Suppressor macrophage (primary cell): ENCODE measurements at places on chromosomes 16 and 17.

- DNase-seq: peak; percentile 70
Observed at GRCh38 chr16:14399378-14400284, 230.4 kb downstream of the PARN start.

GRCh38 chr17:36817483-36818048, 119.7 kb upstream of the LHX1 start:
- no peak for DNase-seq

DNA sequence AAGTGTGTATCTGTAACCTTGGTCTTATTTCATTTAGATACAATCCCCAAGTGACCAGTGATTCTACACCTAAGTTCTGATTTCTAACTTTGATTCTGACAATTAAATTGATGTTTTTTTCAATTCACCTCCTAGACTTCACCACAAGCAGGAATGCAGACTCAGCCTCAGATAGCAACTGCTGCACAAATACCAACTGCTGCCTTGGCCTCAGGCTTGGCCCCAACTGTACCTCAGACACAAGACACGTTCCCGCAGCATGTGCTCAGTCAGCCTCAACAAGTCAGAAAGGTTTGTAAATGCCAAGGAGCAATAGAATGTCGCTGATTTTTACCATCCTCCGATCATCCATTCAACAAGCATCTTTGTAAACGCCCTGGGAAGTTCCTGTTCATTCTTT, 177.7 kb downstream of the MRTFB start:
- DNase-seq: no peak

- DNase-seq: peak; percentile 8
Observed at GRCh38 chr17:72409405-72410002, 288.7 kb downstream of the SOX9 start.

- DNase-seq: no peak
Observed at GRCh38 chr17:74125156-74125555, 78.3 kb upstream of the RPL38 start.

DNA sequence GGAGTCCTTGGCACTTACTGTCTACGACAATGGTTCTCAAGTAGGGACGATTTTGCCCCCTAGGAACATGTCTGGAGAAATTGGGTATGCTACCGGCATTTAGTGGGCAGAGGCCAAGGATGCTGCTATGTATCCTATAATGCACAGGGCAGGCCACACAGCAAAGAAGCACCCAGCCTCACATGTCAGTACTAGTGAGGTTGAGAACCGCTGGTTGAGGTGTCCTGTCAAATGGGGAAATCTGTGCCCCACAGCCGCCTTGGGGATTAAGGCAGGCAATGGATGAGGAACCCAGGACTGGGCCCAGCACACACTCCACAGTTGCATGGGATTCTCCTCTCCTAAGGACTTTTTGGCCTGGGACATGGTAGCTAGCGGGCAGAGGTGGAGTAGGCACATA, 86.7 kb upstream of the TOB1 start:
- DNase-seq: peak; percentile 34

- peak; percentile 91 for DNase-seq
Observed at GRCh38 chr17:42023524-42024349, 3.8 kb downstream of the NKIRAS2 start.

DNA sequence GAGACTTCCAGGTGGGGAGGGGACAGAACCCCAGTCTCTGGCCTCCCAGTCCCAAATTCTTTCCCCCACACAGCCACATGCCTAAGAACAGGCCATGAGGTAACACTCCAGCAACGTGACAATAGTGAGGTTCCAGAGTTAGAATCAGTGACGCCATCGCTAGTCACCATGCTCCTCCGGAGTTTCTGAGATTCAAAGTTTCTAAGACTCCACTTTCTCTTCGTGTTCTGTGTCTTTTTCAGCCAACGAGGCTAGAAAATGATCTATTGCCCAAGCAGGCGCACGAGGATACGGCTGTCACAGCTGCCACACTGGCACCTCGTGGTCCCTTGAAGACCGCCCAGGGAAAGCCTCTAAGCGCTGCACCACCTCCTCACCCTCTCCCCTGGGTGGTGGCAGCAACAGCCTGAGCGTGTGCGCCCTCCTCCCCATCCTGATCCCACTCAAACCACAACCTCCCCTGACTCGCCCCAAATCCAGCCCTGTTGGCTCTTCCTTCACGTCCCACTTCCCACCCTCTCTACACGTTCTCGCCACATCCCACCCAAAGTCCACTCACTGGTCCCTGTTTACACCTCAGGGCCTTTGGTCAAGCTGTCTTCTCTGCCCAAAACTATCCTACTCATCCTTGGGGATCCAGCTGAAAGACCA, 1.0 kb downstream of the MCRIP1 start:
- peak; percentile 94 for DNase-seq

DNA sequence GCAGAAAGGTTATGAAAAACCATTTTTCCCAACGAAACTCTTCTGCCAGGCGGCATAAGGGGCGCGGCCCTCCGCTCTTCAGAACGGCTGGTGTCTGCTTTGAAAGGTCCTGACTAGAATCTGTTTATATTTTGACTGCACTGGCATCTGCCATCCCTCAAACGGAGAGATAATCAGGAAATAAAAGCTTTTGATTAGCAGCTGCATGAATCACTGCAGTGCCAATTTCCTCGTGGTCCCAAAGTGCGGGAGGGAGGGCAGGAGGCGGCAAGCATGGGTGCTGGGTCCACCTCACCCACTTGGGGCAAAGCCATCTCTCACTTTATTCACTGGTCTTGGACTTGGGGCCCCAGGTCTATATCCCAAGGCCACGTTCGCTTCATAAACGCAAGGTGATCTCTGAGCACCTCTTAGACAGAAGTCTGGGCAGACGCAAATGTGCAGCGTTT, 49.7 kb downstream of the TBC1D16 start:
- no peak for DNase-seq

GRCh38 chr16:59181821-59182420, 447.8 kb upstream of the GOT2 start:
- no peak for DNase-seq

DNA sequence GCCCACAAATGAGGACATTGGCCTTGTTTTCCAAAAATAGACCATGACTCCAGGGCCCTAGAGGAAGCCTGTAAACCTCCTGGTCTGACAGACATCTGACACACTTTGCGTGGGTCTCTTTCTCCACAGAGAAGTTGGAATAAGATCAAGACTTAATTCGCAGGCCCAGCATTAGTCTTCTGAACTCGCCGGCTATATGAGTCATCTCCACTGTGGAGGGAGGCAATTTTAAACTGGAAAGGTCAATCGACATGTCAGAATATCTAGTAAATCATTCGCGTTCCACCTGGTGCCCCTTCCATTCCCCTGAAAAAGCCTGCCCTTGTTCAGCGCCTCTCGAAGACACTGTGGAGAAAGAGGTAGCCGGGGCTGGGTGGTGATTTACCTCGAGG, 140.1 kb downstream of the CLEC16A start:
- peak; percentile 73 for DNase-seq

DNA sequence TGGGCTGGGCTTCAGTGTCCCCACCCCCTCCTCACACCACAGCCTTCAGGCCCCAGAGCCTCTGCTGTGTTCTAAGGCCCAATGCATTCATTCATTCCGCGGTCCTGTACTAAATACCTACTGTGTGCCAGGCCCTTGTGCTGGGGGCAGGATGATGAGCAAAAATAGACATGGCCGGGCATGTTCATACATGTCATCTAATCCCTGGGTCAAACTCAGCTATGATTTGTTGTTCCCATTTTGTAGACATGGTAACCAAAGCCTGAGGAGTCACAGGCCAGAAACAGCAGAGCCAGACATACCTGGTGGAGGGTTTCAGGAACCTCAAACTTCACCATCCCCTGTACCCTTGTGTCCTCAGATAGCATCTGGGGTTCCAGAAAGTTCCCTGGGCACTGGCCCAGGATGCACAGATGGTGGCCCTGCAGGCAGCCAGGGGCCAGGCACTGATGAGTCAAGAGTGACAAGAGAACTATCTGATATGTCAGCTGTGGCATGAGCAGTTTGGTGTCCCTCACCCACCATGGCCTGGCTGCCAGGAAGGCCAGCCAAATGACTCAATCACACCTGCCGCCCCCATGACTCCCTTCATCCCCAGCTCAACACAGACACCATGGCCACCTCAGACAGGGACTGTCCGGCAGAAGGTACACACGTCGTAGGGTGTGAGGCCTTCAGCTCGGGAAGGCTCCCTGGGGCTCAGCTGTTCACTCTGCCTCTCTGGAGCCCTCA, 2.7 kb upstream of the RRAD start:
- peak; percentile 14 for DNase-seq

- no peak for DNase-seq
Observed at GRCh38 chr16:50371936-50372595, 3.3 kb upstream of the BRD7 start.

- no peak for DNase-seq
Observed at GRCh38 chr16:84513123-84513522, 8.7 kb upstream of the MEAK7 start.

- peak; percentile 96 for DNase-seq
Observed at GRCh38 chr17:80219013-80219762, 945 bp downstream of the SGSH start.

GRCh38 chr16:81216706-81217105, 21.8 kb upstream of the BCO1 start:
- DNase-seq: no peak

GRCh38 chr16:27561216-27561615, 11.3 kb downstream of the KATNIP start:
- DNase-seq: no peak

DNA sequence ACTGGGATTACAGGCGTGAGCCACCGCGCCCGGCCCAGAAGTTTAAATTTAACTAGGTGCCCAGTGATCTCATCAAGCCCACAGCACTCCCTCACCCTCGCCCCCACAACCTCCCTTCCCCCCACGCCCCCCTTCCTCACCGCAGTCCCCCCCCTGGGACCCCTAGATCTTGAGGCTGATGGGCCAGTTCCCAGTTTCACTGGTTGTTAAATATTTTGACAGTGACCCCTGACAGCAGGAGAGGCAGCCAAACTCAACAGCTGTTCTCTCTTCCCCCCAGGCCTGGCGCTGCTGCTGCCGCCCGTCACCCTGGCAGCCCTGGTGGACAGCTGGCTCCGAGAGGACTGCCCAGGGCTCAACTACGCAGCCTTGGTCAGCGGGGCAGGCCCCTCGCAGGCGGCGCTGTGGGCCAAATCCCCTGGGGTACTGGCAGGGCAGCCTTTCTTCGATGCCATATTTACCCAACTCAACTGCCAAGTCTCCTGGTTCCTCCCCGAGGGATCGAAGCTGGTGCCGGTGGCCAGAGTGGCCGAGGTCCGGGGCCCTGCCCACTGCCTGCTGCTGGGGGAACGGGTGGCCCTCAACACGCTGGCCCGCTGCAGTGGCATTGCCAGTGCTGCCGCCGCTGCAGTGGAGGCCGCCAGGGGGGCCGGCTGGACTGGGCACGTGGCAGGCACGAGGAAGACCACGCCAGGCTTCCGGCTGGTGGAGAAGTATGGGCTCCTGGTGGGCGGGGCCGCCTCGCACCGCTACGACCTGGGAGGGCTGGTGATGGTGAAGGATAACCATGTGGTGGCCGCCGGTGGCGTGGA, 15.6 kb downstream of the QPRT start:
- no peak for DNase-seq

- DNase-seq: no peak
Observed at GRCh38 chr16:89174877-89175276, 3.3 kb downstream of the CDH15 start.

DNA sequence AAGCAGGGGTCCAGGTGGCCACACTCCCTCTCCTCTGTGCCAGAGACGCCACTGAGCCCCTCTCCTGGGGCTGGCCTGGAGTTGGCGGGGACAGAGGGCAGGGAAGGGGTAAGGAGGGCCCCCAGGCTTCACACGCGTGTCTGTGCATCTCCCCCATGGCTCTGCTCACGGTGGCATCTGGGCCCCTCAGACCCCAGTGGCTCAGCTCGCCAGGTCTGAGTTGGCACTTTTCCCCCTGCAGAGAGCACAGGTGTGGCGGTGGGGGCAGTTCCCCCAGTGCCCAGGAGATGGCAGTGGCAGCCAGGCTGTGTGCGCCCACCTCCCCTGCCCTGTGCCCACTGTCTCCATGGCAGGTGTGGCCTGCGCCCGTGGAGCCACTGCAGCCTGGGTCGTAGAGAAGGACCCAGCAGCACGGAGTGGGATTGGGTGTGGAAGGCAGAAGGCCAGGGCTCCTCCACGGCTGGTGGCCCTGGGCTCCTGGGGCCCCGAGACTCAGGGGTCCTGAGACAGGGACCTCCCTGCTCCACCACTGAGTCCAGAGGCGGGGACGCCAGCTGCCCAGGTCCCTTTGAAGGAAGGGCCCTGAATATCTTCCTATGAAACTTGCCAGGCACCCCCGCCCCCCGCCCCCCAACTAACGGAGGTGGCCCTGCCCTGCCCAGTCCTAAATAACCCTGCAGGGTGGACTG, 4.3 kb upstream of the APRT start:
- peak; percentile 32 for DNase-seq

GRCh38 chr16:11060842-11061241, 116.5 kb downstream of the CLEC16A start:
- no peak for DNase-seq

- DNase-seq: no peak
Observed at GRCh38 chr17:58254803-58255202, 16.4 kb downstream of the LPO start.

DNA sequence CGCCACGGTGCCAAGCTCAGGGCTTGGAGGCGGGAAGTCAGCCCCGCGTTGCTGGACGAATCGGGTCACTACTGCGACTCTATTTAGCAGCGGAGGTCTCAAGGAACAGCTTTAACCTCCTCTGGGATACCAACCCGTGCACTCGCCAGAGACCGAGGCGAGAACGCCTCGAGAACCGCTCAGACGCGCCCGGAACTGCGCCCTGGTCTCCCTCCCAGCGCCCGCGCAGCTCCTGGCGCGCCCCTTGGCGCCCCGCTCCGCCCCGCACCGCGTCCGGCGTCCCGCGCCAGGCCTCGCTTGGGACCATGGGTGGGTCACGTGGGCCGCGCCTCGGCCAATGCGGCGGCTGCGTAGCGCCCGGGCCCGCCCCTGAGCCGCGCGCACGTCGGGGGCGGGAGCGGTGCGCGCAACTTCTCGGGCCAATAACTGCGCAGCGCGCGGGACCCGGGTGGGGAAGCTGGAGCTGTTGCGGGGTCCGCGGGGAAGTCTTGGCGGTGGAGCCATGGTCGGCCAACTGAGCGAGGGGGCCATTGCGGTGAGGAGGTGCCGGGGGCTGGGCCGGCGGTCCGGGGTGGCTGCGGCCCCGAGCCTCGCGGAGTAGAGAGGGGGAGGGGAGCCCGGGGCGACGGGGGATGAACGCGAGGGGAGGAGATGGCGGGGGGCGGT, at the start of the genes RPA1 and SMYD4:
Gene RPA1, plus strand, starts transcription at position 414 of the 666 bp plus-strand sequence. Its CDS starts 89 bp downstream, at position 503.
Gene SMYD4, minus strand, starts transcription at position 311 of the 666 bp plus-strand sequence. CDS start 1,908 bp downstream, outside the sequence.
- peak; percentile 94 for DNase-seq

DNA sequence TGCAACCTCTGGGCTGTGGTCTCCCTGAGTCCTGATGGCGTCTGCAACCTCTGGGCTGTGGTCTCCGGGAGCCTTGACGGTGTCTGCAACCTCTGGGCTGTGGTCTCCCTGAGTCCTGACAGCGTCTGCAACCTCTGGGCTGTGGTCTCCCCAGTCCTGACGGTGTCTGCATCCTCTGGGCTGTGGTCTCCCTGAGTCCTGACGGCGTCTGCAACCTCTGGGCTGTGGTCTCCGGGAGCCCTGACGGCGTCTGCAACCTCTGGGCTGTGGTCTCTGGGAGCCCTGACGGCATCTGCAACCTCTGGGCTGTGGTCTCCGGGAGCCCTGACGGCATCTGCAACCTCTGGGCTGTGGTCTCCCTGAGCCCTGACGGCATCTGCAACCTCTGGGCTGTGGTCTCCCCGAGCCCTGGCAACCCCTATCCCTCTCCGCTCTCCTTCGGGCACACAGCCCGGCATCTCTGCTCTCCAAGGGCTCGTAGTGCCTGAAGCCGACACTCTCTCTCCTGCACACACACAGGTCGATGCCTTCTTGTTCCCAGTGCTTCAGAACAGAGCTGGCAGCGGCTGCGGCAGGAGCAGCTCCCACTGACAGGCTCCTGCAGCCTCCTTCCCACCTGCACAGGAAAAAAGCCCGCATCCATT, 45.6 kb downstream of the METRNL start:
- DNase-seq: no peak
